ENCODE measurements at places on chromosomes 5 and 9.

GRCh38 chr5:56610093-56610698, 205.2 kb upstream of the MAP3K1 start:
- no peak for DNase-seq

DNA sequence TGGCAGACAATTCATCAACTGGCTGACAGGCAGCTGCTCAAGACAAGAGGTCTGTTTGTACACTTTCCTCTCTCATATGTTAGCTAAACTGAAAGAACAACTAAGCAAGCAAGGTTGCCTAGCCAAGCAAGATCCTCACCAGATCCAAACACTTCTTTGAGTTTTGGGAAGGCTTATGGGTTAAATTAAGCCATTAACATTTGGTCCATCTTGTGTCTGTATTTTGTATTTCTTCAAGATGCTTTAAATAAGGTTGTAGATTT, 170.4 kb upstream of the RAI14 start:
- no peak for DNase-seq

- DNase-seq, result no peak
Measured at GRCh38 chr9:90559075-90560073, 83.2 kb downstream of the DIRAS2 start.

GRCh38 chr5:81922854-81923279, 49.0 kb upstream of the ATG10 start:
- no peak for DNase-seq

- DNase-seq, result no peak
Measured at GRCh38 chr5:145407300-145408047, 427.7 kb downstream of the PRELID2 start.

- DNase-seq, result no peak
Measured at GRCh38 chr5:113692891-113693457, 179.5 kb downstream of the YTHDC2 start.

- no peak for DNase-seq
Measured at GRCh38 chr5:103890313-103890712, 327.7 kb upstream of the NUDT12 start.

DNA sequence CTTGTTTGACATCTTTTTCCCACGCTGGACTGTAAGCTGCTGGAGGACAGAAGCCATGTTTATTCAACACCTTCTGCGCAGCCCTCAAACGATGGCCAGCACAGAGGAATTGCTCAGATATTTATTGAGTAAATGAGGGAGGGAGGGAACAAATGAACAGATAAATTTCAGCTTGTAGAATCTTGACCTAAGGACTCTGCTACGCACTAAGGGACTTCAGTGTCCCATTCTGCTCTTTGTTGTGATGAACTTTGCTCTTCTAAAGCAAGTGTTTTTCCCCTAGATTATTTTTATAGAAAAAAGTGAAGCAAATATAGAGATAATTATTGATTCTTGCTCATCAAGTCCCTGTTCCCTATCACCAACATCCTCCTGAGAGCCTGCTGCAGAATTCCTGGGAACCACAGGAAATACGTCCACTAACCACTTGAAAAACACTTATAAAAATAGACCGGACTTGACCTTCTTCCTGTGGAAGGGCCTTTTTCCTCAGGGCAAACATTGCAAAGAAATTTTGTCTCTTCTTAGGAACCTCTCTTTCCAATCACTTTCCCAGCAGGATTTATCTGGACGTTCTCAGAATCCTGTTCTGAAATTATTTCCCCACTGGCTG, 54.9 kb downstream of the FGF1 start:
- DNase-seq, result no peak

DNA sequence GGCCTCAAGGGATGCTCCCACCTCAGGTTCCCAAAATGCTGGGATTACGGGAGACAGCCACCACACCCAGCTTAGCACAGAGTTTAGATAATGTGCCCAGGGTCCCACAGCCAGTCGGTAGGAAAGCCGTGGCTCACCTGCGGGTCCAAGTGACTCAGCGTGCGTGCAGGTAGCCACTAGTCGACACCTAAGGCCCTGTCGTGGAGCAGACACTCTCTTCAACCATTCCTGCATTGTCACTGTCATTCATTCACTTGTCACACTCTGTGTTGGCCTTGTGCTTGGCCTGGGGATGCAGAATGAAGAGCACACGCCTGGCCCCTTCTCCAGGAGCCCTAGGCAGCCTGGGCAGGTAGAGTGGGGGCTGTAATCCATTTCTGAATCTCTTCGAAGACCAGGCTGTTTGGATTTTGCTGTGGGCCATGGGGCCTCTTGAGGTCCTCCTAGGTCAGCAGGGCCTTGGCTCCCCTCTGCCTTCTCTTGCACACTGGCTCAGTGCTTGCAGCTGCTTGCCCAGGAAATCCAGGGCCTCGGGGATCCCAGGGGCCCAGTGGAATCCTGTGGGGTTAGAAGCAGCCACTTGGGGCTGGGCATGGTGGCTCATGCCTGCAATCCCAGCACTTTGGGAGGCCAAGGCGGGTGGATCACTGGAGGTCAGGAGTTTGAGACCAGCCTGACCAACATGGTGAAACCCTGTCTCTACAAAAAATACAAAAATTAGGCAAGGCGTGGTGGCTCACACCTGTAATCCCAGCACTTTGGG, 6.1 kb upstream of the AIF1L start:
- no peak for DNase-seq

- peak; percentile 36 for DNase-seq
Measured at GRCh38 chr9:129473523-129474244, 147.2 kb downstream of the C9orf50 start.

DNA sequence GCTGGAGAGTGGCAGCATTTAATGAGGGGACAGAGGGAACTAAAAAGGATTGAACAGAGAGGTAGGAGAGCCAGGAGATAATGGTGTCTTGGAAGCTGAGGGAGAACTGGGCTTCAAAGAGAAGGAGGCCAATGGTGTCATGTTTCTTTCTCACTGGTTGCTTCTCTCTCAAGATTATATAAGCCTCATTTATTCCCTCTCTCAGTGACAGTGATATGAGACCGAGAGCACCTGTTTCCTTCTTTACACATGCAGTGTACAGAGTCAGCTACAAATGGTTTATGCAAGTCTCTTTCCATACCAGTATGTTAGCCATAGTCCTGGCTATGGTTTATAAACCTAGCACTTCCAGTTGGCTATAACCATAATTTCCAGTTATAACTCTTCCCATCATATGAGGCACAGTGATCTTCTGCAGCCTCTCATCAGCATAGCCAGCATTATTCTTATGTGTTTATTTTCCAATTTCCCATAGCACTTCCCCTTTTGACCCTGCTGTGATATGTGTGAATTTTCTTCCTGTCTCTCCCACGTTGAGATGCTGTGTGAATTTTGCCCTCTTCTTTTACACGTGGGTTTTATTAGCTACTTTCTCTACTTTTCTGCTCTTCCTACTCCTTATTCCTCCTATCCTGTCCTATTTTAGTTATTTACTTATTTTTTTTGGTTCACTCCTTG, 71.2 kb downstream of the UNC13B start:
- no peak for DNase-seq

DNA sequence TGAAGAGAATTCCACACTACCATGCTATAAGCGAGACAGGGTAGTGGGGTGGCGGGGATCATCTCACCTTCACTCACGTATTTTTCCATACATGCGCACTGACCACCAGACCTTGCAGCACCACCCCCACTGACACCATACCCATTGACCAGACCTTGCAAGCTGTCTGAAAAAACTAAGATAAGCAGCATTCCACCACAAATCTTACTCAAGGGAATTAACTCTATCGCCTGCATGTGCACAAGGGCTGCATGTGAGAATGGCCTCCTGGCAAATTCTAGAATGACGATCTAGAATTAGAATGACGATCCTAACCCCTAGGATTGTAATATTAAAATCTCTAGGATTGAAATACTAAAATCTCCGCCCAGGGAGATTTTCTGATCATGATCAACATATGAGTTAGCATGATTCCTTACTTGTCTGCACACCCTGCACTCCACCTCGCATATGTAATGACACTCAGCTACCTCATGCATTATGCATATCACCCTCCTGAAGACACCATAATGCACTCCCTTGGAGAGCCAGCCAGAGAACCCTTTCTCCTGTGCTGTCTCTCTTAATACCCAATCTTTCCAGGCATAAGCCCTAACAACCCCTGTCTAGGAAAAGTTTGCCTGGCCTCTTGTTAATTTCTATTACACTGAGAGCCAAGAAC, 11.7 kb downstream of the SOX30 start:
- no peak for DNase-seq

DNA sequence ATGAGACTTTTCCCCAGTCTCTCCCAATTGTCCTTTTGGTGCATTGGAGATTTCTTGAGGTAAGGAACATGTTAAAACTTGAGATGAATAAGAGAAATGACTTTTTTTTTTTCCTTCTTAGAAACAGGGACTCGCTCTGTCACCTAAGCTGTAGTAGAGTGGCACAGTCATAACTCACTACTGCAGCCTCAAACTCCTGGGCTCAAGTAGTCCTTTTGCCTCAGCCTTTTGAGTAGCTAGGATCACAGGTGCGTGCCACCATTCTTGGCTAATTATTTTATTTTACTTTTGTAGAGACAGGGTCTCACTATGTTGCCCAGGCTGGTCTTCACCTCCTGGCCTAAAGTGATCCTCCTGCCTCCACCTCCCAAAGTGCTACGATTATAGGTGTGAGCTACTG, 25.9 kb downstream of the CDC42SE2 start:
- no peak for DNase-seq

- DNase-seq, result no peak
Measured at GRCh38 chr9:28024676-28025075, 451.4 kb upstream of the C9orf72 start.

DNA sequence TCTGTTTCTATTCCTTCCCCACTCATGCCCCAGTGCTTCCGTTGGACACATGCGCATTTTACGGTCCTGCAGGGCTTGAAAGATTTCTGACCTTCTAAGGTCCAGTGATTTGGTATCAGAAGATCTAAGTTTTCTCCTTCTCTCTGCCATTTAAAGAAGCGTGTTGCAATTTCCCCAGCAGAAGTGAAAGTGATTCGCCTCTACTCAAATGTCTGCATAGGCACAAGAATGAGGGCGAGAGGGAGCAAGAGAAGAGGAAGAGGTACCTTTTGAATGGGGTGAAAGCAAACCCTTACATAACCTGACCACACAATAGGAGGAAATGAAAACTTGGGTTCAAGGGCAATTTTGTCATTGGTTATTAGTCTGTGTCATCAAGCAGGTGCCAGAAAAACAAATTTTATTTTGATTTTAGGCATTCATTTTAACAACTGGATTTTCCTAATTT, 31.7 kb upstream of the NR3C1 start:
- no peak for DNase-seq

DNA sequence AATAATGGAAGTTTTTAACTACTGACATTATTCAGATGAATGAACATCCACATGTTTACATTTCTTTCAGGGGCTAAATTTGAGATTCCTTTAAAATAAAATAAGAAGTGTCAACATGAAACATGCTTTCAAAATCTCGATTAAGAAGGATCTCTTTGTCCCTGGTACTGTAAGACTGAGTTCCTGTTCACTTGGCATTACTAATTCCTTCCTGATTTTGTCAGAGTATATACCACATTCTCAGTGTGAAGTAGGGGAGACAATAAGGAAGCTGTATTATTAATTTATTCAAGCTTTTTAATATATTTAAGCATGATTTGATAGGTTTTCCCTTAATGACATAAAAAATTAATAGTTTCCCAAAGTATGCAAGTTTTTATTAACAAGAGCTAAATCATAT, 81.5 kb upstream of the GRHPR start:
- DNase-seq, result no peak

DNA sequence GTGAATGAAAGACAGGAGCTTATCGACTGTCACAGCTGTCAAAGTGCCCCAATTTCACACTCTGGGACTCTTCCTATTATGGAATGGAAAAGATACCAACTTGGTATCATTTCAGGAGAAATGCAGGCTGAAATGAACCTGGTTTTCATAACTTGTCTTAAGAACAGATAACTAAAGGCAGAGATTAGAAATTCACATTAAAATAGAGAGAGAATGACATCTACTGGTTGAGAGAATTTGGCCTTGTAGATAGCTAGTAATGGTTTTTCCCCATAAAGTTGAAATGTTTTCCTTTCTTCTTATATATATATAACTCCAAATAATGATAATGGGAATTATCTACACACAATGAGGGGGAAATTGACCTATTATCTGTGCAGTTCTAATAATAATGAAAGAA, 600.2 kb upstream of the CCNG1 start:
- no peak for DNase-seq

DNA sequence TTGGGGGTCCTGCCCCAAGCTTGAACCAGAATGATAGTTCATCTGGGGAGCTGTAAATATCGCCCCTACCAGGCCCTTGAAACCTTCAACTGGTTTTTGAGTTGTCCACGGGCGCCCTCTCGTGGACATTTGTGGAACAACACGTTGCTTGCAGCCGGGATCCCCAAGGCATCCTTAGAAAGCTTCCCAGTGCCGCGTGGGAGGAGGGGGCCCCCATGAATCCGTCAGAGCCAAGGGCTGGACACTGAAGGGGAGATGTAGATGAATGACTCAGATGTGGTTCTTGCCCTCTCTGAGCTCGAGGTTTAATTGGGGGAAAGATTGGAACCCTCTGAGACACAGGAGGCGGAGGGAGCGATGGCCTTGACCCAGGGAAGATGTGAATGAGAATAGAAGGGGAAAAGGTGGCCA, 31.8 kb upstream of the ORM1 start:
- DNase-seq, result peak; percentile 33

DNA sequence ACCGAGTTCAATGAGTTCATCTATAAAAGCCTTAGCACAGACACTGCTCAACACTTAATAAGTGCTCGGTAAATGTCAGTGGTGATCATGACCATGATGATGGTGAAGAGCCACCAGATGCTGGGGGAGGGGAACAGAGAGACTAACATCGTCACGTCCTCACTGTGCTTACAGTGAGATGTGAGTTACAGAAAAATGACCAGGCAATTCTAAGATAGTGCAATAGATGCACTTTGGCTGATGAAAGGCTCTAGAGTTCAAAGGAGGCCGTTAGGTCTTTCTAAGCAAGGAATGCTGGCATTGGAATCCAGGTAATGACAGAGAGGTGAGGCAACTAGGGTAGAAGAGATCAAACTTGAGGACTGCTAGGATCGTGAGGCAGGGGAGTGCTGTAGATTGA, 36.7 kb downstream of the ARL15 start:
- DNase-seq, result no peak

DNA sequence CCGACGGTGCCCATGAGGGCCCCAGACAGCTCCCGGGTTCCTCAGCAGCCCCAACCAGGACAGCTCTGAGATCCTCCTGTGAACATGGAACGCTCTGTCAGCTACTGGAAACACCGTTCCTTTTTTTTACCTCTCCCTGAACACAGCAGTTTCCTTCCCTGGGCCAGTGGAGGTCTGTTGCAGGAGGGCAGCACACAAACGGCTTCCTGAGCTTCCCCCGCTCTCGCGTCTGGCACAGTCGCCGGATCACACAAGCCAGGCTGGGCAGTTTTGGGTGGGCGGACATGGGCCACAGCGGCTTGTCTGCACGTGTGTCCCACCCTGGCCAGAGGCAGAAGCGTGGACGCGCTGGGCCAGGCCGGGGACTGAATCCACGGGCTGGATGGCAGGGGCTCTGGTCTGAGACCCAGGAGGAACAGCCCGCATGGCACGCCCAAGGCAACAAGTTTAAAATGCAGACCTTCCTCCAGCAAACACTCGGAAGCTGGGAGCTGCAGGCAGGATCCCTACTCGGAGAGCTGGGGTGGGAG, 106.8 kb upstream of the SARDH start:
- DNase-seq, result no peak

Measured in HAP-1 (cell line).